ENCODE measurements at places on chromosomes 13 and 19.

- no peak for DNase-seq
Measured at GRCh38 chr13:44397766-44398223, 24.2 kb downstream of the SERP2 start.

- DNase-seq, result no peak
Measured at GRCh38 chr13:25874064-25874737, 177.6 kb downstream of the SHISA2 start.

DNA sequence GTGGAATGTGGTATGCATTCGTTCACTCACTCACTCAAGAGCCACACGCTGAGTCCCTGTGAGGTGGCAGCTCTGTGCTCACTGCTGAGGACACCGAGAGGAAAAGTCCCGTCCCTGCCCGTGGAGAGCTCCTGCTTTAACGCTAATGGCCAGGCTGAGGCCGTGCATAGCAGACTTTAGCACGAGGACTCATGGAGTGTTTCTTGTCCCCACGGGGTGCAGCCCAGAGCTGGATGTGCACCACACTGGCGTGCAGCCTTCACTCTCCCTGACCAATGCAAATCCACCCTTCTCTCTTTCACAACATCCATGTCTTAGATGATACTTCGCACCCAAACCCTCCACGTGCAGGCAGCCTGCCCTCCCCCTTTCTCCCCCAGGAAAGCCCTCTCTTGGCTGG is 159.6 kb upstream of the ZNF536 start:
- no peak for DNase-seq

DNA sequence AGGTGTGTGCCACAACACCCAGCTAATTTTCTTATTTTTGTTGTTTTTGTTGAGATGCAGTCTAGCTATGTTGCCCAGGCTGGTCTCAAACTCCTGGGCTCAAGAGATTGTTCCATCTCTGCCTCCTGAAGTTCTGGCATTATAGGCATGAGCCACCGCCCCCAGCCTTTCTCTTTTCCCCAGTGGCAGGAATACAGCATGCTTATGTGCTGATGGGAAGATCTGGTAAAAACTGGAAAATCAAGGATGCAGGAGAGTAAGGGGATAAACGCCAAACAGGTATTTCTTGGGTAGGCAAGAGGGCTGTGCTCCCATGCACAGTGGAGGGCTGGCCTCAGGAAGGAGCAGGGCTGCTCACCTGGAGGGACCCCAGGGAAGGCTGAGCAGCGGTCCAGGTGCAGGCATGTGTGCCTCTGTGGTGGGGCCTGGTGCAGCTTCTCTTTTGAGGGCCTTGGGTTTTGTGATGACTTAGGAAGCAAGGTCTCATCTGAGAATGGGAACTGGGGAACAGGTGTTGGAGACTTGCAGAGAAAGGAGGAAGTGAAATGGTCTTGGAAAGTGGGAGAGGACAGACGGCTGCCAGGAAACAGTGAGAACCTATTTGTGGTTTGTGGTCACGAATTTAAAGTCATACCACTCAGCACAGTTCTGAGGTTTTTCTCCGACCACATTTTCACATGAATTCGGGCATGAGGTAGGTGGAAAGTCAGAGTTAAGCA is 106.5 kb downstream of the TEX26 start:
- no peak for DNase-seq

DNA sequence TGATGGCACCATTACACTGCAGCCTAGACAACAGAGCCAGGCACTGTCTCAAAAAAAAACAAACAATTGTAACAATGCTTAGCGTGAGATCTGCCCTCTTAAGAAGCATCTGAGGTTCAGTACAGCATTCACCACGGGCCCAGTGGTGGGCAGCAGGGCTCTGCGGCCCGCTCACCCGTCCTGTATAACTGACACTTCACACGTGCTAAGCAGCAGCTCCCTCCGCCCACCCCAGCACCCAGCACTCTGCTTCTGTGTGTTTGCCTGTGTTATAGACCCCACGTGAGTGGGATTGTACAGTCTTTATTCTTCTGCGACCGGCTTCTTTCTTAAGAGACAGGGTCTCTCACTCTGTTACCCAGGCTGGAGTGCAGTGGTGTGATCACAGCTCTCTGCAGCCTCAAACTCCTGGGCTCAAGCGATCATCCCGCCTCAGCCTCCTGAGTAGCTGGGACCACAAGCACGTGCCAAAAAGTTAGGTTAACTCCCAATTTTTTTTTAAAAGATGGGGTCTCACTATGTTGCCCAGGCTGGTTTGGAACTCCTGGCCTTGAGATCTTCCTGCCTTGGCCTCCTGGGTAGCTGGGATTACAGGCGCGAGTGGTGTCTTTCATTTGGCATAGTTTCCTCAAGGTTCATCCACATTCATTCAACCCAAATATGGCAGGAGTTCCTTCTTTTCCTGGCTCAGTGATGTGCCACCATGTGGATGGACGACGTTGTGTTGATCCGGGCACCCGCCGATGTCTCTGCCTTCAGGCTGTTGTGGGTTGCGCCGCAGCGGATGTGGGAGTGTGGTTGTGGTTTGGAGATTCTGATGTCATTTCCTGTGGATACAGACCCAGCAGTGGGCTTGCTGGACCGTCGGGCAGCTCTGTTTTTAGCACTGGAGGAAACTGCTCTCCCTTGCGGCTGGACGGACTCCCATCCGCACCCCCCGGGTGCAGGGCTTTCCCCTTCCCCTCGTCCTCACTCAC is 170.0 kb downstream of the KDM4B start:
- peak; percentile 81 for DNase-seq

- DNase-seq, result no peak
Measured at GRCh38 chr13:110444226-110444653, 117.3 kb downstream of the RAB20 start.

- no peak for DNase-seq
Measured at GRCh38 chr13:33578786-33579185, 239.2 kb upstream of the RFC3 start.

- no peak for DNase-seq
Measured at GRCh38 chr19:1969176-1970002, 28.4 kb downstream of the CSNK1G2 start.
